ENCODE measurements at places on chromosomes 11 and 22. TPM values are rescaled to one million over a fixed set of nuclear protein-coding genes. Genes with fewer than 3 reads are reported as not detected.

DNA sequence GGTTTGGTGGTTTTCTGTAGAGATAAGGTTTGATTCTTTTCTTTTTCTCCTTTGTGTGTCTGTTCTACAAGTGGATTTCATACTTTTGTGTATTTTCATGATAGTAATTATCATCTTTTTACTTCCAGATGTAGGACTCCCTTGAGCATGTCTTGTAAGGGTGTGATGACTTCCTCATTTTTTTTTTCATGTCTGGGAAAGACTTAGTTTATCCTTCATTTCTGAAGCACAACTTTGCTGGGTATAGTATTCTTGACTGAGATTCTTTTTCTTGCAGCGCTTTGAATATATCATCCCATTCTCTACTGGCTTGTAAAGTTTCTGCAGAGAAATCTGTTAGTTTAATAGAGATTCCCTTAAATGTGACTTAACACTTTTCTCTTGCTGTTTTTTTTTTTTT is 32.9 kb downstream of the MADD start:
- no peaks in the 10 kb centered on the region for H3K27me3 ChIP-seq
- DNase-seq: no peak
- H3K4me3 ChIP-seq: no peak overlapping the region
- H3K4me1 ChIP-seq: no peaks in the 10 kb centered on the region
- peaks cover 36% of the 10 kb centered on the region for H3K36me3 ChIP-seq

DNA sequence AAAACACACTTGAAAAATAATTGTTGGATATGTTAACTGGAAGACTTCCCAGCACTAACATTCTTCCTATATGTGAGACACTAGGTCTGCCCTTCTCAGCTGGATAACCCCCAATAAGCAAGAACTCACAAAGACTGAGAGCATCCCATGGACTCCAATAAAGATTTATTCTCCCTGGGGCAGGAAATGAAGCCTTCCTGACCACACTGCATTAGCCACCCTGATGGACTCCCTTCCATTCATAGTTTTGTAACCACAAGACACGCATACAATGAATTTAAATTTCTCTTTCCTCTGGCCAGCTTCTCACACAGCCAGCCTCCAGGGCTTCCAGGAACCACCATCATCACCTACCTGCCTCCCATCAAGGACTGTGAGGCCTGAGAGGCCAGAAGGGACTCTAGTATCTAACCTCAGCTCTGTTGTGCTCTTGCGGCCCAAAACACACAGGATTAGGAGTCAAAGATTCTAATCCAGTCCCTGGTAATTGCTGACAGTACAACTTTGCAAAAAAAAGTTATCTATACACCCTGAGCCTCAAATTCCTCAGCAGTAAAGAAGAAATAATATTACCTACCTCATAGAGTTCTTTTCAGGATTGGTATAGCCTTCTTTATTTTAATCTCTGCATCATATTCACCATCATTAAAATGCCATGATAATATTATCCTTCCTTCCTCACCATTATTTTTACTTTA is 45.6 kb upstream of the GDPD4 start:
- peaks cover 6% of the 10 kb centered on the region for H3K36me3 ChIP-seq
- peaks cover 7% of the 10 kb centered on the region for H3K4me1 ChIP-seq
- H3K27ac ChIP-seq: no peak overlapping the region
- H3K27me3 ChIP-seq: no peaks in the 10 kb centered on the region
- DNase-seq: no peak

DNA sequence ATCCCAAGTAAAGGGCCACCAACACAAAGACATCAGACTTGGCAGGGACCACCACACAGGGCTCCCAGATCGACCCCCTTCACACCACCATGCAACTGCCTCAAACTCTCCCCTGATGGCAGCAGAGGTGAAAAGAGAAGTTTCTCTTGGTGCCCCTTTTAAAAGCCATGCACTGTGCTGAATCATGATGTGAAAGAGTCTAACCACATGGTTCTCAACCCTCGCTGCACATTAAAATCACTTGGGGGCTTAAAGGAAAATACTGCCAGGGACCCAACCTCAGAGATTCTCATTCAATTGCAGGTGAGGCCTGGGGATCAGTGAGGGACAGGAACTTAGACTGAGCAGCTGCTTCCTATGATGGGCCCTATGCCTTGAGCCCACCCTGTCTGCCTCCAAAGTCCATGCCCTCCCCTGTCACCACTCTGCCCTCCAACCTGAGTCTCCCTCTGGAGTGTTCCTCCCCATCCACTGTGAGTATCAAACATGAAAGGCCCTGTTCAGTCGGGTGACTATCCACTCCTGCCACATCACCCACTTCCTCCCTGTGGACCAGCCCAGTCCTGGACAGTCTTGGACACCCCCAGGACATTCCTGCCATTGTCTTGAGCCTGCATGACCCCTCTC is 40.8 kb downstream of the PLEKHA7 start:
- H3K4me3 ChIP-seq: no peak overlapping the region
- DNase-seq: no peak
- no peaks in the 10 kb centered on the region for H3K27me3 ChIP-seq
- H3K4me1 ChIP-seq: peaks cover 11% of the 10 kb centered on the region
- H3K27ac ChIP-seq: no peak overlapping the region
- no peaks in the 10 kb centered on the region for H3K36me3 ChIP-seq

- no peaks in the 10 kb centered on the region for H3K27me3 ChIP-seq
- no peak overlapping the region for H3K27ac ChIP-seq
- H3K4me1 ChIP-seq: peaks cover 32% of the 10 kb centered on the region
- DNase-seq: no peak
These were observed 37.8 kb downstream of the PPP6R3 start for GRCh38 chr11:68498321-68498720.

DNA sequence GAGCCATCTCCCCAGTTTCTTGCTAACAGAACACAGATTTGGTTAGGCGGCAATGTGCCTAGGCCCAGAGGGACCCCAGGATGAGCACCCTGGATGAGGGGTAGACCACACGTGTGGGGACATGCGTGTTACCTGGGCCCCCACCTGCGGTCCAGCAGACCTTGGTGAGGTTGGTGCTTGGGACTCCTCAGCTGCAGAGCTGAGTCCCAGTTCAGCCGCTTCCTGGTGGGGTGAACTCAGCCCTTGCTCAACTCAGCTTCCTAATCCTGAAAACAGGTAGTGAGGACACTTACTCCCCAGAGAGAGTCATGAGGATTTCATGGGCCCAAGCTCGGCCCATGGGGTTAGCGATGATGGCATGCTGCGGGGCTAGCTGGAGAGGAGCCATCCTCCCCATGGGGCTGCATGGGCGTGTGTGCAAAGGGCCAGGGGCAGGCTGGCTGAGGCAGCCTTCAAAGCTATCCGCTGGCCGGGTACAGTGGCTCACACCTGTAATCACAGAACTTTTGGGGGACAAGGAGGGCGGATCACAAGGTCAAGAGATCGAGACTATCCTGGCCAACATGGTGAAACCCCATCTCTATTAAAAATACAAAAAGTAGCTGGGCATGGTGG is 46.9 kb upstream of the SHISAL1 start:
- H3K4me3 ChIP-seq: no peak overlapping the region
- H3K27ac ChIP-seq: no peak overlapping the region
- DNase-seq: no peak
- H3K36me3 ChIP-seq: no peaks in the 10 kb centered on the region
- peaks cover 6% of the 10 kb centered on the region for H3K4me1 ChIP-seq

- DNase-seq: no peak
- H3K4me1 ChIP-seq: peaks cover 11% of the 10 kb centered on the region
- peaks cover 14% of the 10 kb centered on the region for H3K36me3 ChIP-seq
- no peaks in the 10 kb centered on the region for H3K27me3 ChIP-seq
These were observed 31.6 kb downstream of the UQCR10 start for GRCh38 chr22:29798801-29799200.

DNA sequence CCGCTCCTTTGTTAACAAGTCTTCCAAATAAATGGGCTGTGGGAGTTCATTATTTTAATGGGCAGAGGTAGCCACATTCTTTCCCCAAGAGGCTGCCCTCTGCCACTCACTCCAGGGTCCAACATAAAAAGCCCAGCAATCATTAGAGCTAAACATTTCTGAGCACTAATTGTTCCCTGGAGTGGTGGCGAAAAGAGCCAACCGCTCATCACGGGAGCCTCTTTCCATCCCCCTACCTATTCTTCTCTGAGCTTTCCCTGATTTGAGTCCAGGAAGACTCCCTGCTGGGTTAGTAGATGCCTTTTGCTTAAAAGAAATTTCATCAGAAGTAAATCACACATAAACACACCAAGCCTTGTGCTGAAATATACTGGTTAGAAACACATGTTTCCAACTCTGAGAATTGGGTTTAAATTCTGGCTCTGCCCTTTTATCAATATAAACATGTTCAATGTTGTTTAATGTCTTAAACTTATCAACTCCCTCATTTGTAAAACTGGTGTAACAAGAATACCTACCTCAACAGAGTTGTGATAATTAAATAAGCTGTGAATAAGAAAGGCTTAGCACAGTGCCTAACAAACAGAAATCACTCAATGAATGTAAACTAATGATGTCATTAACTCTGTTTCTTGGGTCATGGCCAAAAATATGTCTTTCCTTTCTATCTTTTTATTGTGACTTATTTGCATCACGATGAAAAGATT is at the start of gene OR5A2:
Gene OR5A2 (minus strand): TSS at position 53 of the 707 bp plus-strand sequence. CDS start 3,460 bp downstream, outside the sequence.
- H3K4me3 ChIP-seq: no peak within 1 kb of the TSS
- DNase-seq: no peak
- H3K4me1 ChIP-seq: no peaks in the 10 kb centered on the region
- no peaks in the 10 kb centered on the region for H3K27me3 ChIP-seq
- H3K27ac ChIP-seq: no peak within 1 kb of the TSS

DNA sequence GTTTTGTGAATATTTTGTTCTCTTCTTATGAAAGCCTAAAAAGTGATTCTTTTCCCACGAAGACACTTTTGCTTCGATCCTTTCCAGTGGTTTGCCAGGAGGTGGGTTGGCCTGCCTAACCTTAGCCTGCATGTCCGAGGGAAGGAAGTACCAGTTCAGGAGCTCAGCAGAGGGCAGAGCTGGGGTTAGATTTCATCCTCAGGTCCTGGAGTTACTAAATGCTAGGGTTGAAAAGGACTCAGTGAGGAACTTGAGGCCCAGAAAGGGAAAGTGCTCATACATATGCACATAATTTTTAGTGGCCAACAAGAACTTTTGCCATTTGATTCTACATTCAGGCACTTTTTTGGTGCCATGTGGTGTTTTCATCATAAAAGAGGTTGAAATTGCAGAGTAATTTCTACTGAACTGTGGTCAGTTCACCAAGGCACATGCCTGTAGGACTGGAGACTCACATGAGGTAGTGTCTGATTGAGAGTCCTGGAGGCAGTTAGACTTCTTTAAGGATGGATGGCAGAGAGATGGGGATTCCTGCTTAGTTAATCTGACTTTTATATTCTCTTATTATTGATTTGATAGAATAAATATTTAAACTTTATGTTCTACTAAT is 36.7 kb downstream of the NCAM1 start:
- no peaks in the 10 kb centered on the region for H3K36me3 ChIP-seq
- peaks cover 7% of the 10 kb centered on the region for H3K4me1 ChIP-seq
- H3K27ac ChIP-seq: no peak overlapping the region
- no peak for DNase-seq
- no peak overlapping the region for H3K4me3 ChIP-seq
- H3K27me3 ChIP-seq: no peaks in the 10 kb centered on the region

DNA sequence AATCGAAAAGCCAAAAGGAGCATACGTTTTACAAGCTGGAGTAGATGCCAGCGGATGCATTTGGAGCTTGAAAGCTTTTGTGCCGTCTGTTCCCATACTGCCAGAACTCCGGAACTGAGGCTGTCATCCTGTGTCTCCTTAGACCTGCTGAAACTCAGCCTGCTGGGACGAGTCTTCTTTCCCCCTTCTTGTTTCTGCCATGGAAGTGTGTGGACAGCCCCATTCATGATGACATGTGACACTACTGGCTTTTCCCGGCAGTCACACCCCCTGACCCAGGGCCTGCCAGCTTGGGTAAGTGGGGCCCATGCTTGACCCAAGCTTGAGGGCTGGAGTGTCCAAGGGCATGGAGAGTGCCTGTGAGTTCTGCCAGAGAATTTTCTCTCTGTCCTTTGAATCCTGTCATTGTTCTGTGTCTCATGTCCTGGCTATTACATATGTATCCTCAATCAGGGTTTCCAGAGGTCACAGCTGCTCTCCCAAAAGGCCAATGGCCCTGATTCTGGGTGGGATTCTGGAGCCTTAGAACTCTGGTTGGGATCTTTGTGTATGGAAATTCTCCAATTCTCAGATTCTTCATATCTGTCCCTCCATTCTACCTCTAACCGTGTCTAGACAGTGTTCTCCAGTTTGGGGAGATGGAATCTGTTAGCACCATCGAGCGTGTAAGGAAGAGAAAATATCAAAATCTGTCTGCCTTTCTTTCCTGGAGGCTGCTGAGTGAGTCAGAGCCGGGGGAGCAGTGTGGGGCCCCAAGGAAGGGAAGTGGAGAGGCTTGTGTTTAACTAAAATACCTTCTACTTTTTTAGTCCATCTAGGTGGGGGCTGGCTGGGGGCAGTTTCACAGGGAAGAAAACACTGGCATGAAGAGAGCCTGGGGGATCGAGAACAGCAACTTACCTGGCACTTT is 73.2 kb downstream of the KIAA1671 start:
- peak; percentile 81 for DNase-seq
- peaks cover 47% of the 10 kb centered on the region for H3K4me1 ChIP-seq
- H3K27me3 ChIP-seq: no peaks in the 10 kb centered on the region
- H3K27ac ChIP-seq: peak overlapping the region; percentile 96

- peaks cover 6% of the 10 kb centered on the region for H3K27me3 ChIP-seq
- peak; percentile 86 for DNase-seq
- H3K4me3 ChIP-seq: peak overlapping the region; percentile 71
- H3K27ac ChIP-seq: peak overlapping the region; percentile 18
- peaks cover 9% of the 10 kb centered on the region for H3K4me1 ChIP-seq
These were observed 931 bp downstream of the CADM1 start for GRCh38 chr11:115503083-115503885.

- DNase-seq: no peak
- no peaks in the 10 kb centered on the region for H3K27me3 ChIP-seq
- H3K27ac ChIP-seq: no peak overlapping the region
These were observed 3.1 kb downstream of the AP1B1 start for GRCh38 chr22:29385151-29385704.

GRCh38 chr11:97367406-97368083 is 977.7 kb downstream of the JRKL start:
- H3K36me3 ChIP-seq: no peaks in the 10 kb centered on the region
- no peak overlapping the region for H3K27ac ChIP-seq
- no peak overlapping the region for H3K4me3 ChIP-seq
- no peak for DNase-seq
- no peaks in the 10 kb centered on the region for H3K27me3 ChIP-seq

DNA sequence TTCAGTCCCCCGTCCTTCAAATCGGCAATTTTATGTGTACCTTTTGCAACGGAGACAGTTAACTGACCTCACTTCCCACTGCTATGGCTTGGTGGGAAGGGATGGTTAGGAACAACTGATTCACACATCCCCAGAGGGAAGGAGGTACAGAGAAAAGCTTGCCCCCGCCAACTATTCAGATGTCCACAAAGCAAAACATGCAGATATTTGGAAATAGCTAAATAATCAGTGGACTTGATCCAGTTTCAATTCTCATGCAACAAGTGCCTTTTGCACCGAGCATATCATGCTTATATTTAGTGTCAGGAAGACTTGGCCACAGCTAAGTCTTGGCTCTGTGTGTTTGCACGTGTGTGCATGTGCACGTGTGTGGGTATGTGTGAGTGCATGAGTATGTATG is 144.6 kb downstream of the SNX19 start:
- no peaks in the 10 kb centered on the region for H3K27me3 ChIP-seq
- H3K4me3 ChIP-seq: no peak overlapping the region
- no peaks in the 10 kb centered on the region for H3K4me1 ChIP-seq
- DNase-seq: no peak

GRCh38 chr11:68651208-68651984 is 32.9 kb upstream of the GAL start:
- H3K27ac ChIP-seq: no peak overlapping the region
- H3K36me3 ChIP-seq: no peaks in the 10 kb centered on the region
- H3K27me3 ChIP-seq: no peaks in the 10 kb centered on the region
- no peak overlapping the region for H3K4me3 ChIP-seq

Gene MED19
- 20.2 TPM for total RNA-seq

Gene CCDC116
- 0.70 TPM for total RNA-seq

Gene TMEM121B
- total RNA-seq: 6.7 TPM

Gene PLXNB2
- 195 TPM for total RNA-seq
